ENCODE measurements at places on chromosomes 16 and 17. TPM values are rescaled to one million over a fixed set of nuclear protein-coding genes. Genes with fewer than 3 reads are reported as not detected.

The PRCD gene
- total RNA-seq = 7.1 TPM

DNA sequence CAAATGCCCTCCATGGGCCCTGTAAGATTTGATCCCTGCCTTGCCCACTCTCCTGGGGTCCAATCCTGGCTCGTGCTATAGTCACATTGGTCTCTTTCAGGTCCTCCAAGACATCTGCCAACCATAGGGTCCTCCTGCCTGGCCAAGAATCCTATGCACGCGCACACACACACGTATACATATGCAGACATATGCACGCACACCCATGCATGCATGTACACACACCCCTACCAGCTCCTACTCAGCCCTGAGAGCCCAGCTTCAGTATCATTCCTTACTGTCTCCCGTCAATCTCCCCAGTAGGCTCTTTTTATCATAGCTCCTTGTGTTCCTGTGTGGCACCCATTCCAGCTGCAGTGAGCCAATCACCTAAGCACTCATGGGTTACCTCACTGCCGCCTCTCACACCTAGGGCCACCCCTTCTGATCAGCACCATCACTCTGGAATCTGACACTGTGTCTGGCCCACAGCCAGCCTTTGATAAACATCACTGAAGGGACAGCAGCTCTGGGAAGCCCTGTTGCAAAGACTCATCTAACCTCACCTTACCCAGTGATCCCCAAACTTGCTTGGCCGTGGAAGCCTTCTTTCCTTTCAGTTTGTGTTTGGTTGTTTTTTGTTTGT lies 7.9 kb upstream of the DNAH17 start:
- no peak for DNase-seq

GRCh38 chr16:30027588-30028437 lies 3.3 kb downstream of the TLCD3B start:
- no peak for DNase-seq

GRCh38 chr16:89921702-89922476 lies 1.3 kb upstream of the TUBB3 start:
- DNase-seq = no peak

DNA sequence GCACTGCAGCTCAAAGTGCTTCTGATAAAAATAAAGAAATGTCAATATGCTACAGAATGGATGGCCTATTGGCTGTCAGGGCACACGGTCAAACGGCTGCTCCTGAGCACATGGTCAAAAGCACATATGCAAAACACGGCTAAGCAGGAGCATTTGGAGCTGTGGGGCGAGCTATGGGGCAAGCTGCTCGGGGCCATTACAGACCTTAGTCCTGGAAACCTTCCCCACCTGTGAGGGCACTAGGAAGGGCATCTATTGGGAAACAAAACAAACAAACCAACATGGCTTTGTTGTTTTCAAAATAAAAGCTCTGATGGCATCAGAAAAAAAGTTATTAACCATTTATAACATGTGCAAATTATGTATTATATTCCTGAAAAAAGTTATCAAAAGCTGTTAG lies 83.6 kb downstream of the SLC5A11 start:
- no peak for DNase-seq

The CCL4 gene
- total RNA-seq = 2.4 TPM

The EXOC3L1 gene
- total RNA-seq = 3.4 TPM

GRCh38 chr16:54411544-54411943 lies 125.0 kb upstream of the IRX3 start:
- no peak for DNase-seq

The SAMD14 gene
- 2.2 TPM for total RNA-seq

The KRTAP3-1 gene
- total RNA-seq = not detected

DNA sequence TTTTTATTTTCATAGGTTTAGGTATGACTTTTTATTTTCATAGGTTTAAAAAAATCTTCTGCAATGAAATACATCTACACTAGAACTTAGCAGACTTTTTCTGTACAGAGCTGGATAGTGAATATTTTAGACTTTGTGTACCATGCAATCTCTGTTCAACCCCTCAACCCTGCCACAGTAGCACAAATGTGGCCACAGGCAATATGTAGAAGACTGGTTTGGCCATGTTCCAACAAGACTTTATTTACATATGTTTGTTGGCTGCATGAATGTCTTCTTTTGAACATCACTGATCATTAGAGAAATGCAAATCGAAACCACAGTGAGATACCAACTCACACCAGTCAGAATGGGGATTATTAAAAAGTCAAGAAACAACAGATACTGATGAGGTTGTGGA lies 229.2 kb downstream of the SHISA9 start:
- DNase-seq = no peak

Measured in urinary bladder (tissue), 4 donors.